ENCODE measurements at places on chromosomes 13 and 19. TPM values are rescaled to one million over a fixed set of nuclear protein-coding genes. Genes with fewer than 3 reads are reported as not detected.

DNA sequence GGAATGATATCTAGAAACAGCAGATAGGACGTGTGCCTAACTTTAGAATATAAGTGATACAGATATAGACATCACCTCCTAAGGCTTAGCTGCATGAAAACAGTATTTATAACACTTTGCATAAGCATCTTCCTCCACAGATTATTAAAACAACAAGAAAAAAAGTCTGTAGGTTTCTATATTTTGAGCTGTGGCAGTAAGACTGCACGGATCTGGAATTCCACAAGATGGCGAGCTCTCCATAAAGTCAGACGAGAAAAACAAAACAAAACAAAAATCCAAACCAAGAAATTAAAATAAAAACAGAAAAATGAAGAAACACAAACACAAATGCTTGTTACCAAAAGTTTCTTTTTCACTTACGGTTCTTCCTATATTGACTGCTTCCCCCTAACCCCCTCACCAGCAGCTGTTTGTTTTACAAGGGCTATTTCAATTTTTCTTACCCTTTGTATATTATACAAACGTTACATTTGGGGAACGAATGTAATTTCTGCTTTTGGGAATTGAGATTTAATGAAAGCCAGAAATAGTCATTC is 285.8 kb downstream of the MYO16 start:
- H3K4me1 ChIP-seq = peaks cover 3% of the 10 kb centered on the region
- H3K27ac ChIP-seq = no peak overlapping the region
- peak overlapping the region; percentile 9 for H3K4me3 ChIP-seq
- H3K36me3 ChIP-seq = no peaks in the 10 kb centered on the region
- DNase-seq = peak; percentile 35
- H3K27me3 ChIP-seq = no peaks in the 10 kb centered on the region

DNA sequence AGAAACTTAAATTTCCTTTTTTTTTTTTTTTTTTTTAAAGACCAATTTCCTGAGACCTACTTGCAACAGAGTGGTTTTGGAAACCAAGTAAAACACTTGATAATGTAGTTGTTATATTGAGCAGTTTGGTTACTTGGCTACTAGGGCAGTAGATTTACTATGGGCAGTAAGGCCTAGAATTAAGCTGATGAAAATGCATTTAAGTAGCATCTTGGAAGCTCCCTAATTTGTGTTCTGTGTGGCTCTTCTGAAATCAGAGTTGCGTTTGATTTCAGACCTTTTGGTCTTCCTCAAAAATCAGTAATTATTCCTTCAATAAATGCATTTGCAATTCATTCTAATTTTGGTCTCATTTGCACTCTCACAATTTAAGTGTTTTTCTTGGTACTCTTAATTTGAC is 810 bp downstream of the GPR180 start:
- H3K36me3 ChIP-seq = peaks cover 1% of the 10 kb centered on the region
- H3K27ac ChIP-seq = peak overlapping the region; percentile 88
- DNase-seq = no peak
- no peaks in the 10 kb centered on the region for H3K4me1 ChIP-seq

DNA sequence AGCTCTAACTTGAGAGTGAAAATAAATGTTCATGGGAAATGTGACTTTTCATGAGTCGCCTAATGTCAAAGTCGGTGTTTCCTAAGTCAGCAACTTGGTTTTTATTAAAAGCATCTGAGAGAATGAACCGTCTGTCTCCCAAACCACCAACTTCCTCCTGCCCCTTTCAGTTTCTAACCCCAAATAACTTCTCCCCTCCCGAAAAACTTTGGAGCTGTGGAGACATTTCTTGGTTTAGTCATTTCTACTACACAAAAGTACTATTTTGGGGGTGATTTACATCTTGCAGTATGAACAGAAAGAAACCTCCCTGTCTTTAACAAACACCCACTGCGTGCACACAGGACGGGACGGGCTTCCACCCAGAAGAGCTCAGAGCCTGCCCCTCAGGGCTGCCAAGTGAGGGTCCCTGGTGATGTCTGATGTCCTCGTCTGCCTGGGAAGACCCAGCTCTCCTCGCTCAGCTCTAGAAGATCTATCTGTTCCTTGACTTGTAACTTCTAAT is 65.0 kb downstream of the RASA3 start:
- H3K27ac ChIP-seq = peak overlapping the region; percentile 99
- peak overlapping the region; percentile 10 for H3K4me3 ChIP-seq
- H3K36me3 ChIP-seq = peaks cover 6% of the 10 kb centered on the region
- H3K4me1 ChIP-seq = peaks cover 54% of the 10 kb centered on the region

Gene LCP1
- total RNA-seq = 0.51 TPM

Gene LATS2
- total RNA-seq = 11.0 TPM

GRCh38 chr19:43430142-43430710 is 15.5 kb downstream of the TEX101 start:
- H3K27ac ChIP-seq = no peak overlapping the region
- no peaks in the 10 kb centered on the region for H3K27me3 ChIP-seq
- H3K4me1 ChIP-seq = no peaks in the 10 kb centered on the region
- no peak overlapping the region for H3K4me3 ChIP-seq
- no peak for DNase-seq
- H3K36me3 ChIP-seq = no peaks in the 10 kb centered on the region

DNA sequence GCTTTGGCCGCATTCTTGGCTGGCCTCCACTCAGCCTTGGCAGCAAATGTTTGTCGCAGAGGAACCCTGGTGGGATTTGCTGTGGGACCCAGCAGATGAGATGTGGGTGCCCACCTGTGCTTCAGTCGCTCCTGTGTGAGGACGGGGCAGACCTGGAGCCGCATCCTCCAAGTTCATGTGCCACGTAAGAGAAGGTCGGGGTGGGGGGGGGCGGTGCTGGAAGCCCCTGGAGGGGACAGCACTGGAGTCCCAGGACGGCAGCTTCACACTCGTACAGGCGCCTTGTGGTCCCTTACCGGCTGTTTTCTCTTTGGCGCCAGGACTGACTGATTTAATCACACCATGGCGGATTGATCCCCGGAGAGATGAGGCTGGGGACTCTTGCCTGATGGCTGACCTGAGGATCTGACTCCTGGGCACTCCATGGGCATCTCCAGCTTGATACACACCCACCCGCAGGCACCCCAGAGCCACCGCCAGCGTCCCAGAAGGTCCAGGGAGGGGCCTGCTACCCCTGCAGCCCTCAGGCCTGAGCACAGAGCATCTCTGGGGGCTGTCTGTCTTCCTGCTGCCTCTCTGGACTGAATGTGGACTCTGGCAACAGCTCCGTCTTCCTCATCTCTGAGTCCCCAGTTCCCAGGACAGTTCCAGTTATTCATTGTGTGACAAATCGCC is 10.0 kb upstream of the GRTP1 start:
- no peaks in the 10 kb centered on the region for H3K36me3 ChIP-seq
- H3K4me1 ChIP-seq = no peaks in the 10 kb centered on the region
- no peak overlapping the region for H3K4me3 ChIP-seq

- no peaks in the 10 kb centered on the region for H3K36me3 ChIP-seq
- no peak for DNase-seq
- peak overlapping the region; percentile 99 for H3K27ac ChIP-seq
- H3K27me3 ChIP-seq = no peaks in the 10 kb centered on the region
- H3K4me3 ChIP-seq = peak overlapping the region; percentile 24
Measured at GRCh38 chr19:18414504-18415177, 4.6 kb upstream of the SSBP4 start.

Gene CLIP3
- total RNA-seq = 19.8 TPM

Gene SHISA7
- not detected for total RNA-seq

- peaks cover 4% of the 10 kb centered on the region for H3K4me1 ChIP-seq
- DNase-seq = no peak
- H3K27me3 ChIP-seq = no peaks in the 10 kb centered on the region
- H3K4me3 ChIP-seq = no peak overlapping the region
- H3K36me3 ChIP-seq = no peaks in the 10 kb centered on the region
Measured at GRCh38 chr13:99072356-99072755, 94.5 kb upstream of the DOCK9 start.

GRCh38 chr13:51955816-51956603 is 55.2 kb downstream of the ATP7B start:
- H3K4me3 ChIP-seq = no peak overlapping the region
- no peak overlapping the region for H3K27ac ChIP-seq
- H3K27me3 ChIP-seq = no peaks in the 10 kb centered on the region
- no peaks in the 10 kb centered on the region for H3K4me1 ChIP-seq
- DNase-seq = no peak

DNA sequence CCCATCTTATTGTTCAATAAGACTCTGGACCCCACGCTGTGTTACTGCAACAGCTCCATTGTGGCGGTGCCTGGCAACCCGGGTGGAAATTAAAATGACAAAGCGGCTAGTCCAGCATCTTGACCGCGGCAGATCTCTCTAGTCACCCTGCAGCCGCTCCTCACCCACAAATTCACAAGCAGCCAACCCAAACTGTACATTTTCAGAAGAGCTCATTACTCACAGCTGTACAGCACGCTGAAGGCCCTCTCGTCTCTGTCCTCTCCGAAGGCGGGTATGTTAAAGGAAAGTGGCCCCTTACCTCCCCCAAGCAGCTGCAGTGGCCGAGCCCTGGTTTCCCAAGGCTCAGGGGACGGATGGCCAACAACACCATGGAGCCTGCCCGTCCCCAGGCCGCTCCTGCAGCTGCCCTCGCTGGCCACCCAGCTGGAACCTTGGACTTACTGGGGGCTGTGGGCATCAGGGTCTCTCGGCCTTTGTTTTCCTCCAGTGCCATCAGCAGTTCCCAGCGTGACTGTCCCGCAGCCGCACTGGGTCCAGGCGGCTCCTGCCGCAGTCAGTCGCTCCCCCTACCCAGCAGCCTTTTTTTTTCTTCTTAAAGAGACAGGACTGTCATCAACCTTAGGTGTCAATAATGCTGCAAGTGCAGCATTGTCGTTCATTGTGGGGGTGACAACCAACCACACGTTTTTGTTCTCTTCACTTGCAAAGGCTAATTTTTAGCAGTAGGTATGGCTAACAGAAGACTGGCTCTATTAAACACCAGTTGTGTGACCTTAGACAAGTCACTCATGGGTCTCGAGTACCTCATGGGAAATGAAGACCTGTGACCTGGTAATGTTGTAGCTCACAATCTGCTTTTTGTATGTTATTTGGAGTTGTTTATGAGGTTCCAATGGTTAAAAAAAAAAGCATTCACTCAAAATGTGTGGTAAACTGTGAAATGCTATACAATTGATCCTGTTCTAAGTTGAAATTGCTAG is at the start of gene SACS:
TSS of gene SACS (minus strand) at position 532 of the 983 bp plus-strand sequence. CDS start 22,463 bp downstream, outside the sequence.
- H3K4me3 ChIP-seq = peak within 1 kb of the TSS; percentile 85
- peak; percentile 80 for DNase-seq
- no peaks in the 10 kb centered on the region for H3K36me3 ChIP-seq
- no peaks in the 10 kb centered on the region for H3K27me3 ChIP-seq
- no peaks in the 10 kb centered on the region for H3K4me1 ChIP-seq
- peak within 1 kb of the TSS; percentile 75 for H3K27ac ChIP-seq

Gene LILRB3
- total RNA-seq = not detected
